Esophagus squamous epithelium (tissue), 5 donors: ENCODE measurements at places on chromosomes 7 and 10.

DNA sequence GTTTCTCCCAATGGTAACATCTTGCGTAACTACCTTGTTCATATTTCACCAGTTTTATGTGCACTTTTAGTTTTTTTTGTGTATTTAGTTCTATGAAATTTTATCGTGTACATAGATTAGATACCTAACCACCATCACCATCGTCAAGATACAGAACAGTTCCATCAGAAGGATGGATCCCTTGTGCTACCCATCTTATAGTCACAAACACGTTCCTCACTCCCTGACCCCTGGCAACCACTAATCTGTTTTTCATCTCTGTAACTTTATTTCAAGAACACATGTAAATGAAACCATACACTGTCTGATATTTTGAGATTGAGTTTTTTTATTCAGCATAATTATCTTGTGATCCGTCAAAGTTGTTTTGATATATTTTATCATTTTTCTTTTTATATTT lies 29.9 kb downstream of the FANK1 start:
- no peak overlapping the region for H3K4me3 ChIP-seq
- no peak overlapping the region for H3K27ac ChIP-seq

DNA sequence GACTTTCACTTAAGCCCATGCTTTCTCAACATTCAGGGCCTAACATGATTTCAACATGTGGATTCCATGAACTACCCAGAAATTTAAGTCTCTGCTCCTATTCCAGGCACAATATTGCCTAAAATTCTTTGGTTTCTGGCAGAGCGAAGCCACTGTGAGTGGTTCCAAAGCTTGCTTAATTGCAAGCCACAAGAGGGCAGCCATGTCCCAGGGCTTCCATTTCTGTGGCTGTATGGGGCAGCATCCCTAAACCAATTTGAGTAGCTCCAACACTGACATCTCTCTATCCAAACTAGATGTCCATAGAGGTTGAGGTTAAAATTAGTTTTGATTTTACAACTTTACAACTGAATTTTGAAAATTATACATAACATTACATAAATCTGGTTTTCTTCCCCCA lies 56.3 kb upstream of the MDFIC start:
- H3K4me3 ChIP-seq: no peak overlapping the region
- no peaks in the 10 kb centered on the region for H3K27me3 ChIP-seq
- no peaks in the 10 kb centered on the region for H3K4me1 ChIP-seq
- H3K36me3 ChIP-seq: no peaks in the 10 kb centered on the region

DNA sequence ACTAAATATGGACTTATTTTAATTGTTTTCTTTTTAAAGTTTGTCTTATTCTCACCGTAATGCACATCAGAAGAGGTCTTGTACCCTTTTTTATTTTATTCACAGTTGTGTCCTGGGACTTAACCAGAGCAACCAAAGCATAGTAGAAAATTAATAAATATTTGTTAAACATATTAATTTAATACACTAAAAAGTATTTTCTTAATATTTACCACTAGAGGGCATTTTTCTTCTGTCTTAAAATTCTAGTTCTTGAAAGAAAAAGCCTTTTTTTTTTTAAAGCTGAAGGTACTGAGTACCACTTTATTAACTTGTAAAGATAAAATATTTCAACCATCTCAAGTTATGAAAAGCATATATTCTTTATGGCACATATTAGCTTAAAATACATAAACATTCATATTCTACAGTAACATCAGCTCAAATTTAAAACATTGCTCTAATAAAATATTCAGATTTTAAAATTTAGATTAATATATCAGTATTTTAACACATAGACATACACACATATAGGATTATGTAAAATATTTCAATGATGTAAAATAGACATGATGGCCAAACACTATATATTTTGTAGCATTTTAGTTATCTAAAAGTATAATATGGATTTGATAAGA lies 260.4 kb downstream of the SEMA3A start:
- no peak for DNase-seq
- no peaks in the 10 kb centered on the region for H3K36me3 ChIP-seq
- H3K27ac ChIP-seq: no peak overlapping the region
- H3K27me3 ChIP-seq: no peaks in the 10 kb centered on the region
- H3K4me3 ChIP-seq: no peak overlapping the region
- no peaks in the 10 kb centered on the region for H3K4me1 ChIP-seq

DNA sequence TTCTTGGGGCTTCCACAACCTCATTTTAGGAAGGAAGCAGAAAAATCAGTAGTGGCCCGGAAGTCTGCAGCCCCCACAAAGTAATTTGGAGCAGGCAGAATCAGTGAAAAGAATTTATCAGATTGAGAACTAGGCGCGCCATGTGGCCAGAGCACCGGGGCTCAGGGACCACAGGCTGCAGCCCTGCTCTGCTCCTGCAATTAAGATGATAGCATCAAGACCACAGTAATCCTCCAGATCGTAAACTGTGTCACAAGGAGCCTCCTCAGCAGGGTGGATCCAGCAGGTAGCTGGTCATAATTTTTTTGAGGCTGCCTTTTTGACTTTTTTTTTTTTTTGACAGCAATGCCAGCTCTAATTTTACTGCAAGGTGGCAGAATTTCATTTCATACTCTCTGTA lies 209.0 kb upstream of the ZMIZ1 start:
- H3K27ac ChIP-seq: no peak overlapping the region
- DNase-seq: no peak

DNA sequence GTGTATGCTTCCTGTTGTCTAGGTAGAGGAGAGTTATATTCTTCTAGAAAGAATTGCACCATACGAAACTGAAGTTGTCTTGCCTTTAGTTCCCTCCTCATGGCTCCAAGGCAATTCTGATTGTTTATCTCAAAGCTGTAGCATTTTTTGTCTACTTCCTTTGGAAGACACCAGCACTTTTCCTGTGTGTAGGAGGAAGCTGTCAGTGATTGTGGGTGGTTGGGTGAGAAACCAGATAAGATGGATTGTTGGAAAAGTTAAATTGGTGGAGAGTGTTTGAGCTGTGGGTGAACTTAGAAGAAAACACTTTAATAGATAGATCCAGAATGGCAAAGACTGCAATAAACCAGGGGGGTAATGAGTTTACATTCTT lies 12.1 kb upstream of the CSTF2T start:
- H3K27me3 ChIP-seq: no peaks in the 10 kb centered on the region
- H3K4me3 ChIP-seq: no peak overlapping the region
- no peak overlapping the region for H3K27ac ChIP-seq
- H3K36me3 ChIP-seq: no peaks in the 10 kb centered on the region

DNA sequence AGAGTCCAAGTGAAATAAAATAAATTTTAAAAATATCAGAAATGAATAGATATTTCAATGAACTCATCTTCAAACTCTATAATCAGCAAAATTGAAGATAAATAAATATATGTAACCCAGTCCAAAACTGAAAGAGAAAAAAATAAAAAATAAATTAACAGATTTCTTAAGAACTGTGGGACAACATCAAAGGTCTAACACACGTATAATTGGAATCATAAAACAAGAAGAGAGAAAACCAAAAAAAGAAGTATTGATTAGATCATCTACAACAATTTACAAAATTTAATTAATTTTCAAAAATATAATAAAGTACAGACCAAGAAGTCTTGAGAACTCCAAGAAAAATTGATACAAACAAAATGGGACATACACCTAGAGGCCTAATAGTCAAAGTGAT lies 625.8 kb upstream of the SORCS1 start:
- no peaks in the 10 kb centered on the region for H3K4me1 ChIP-seq
- no peaks in the 10 kb centered on the region for H3K36me3 ChIP-seq
- no peak overlapping the region for H3K27ac ChIP-seq
- no peak overlapping the region for H3K4me3 ChIP-seq
- no peak for DNase-seq

- H3K36me3 ChIP-seq: no peaks in the 10 kb centered on the region
- no peak overlapping the region for H3K4me3 ChIP-seq
- DNase-seq: no peak
- no peaks in the 10 kb centered on the region for H3K4me1 ChIP-seq
Observed at GRCh38 chr7:158488181-158488971, 99.2 kb downstream of the PTPRN2 start.

DNA sequence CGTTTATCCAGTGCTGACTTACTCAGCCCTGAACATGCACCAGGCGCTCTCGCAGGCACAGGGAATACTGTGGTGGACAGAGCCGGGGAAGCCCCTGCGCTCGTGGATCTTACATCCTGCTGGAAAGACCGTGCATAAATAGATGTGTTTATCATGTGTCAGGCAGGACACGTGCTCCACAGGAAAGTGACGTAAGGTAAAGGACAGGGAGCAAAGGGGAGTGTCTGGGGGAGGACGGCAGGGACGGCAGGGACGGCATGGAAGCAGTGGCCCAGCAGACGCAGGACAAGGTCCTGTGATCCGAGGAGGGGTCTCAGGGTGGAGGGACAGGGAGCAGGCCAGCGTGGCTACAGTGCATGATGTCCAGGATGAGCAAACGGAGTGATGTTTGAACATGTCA lies 410.5 kb downstream of the PAXIP1 start:
- H3K27ac ChIP-seq: no peak overlapping the region
- no peaks in the 10 kb centered on the region for H3K36me3 ChIP-seq
- no peak overlapping the region for H3K4me3 ChIP-seq
- H3K4me1 ChIP-seq: no peaks in the 10 kb centered on the region
